ENCODE measurements at places on chromosomes 1 and 21. TPM values are rescaled to one million over a fixed set of nuclear protein-coding genes. Genes with fewer than 3 reads are reported as not detected.

- DNase-seq: no peak
Measured at GRCh38 chr21:38388203-38388602, 110.1 kb downstream of the ERG start.

Gene FNDC10
- total RNA-seq: 4.1 TPM

DNA sequence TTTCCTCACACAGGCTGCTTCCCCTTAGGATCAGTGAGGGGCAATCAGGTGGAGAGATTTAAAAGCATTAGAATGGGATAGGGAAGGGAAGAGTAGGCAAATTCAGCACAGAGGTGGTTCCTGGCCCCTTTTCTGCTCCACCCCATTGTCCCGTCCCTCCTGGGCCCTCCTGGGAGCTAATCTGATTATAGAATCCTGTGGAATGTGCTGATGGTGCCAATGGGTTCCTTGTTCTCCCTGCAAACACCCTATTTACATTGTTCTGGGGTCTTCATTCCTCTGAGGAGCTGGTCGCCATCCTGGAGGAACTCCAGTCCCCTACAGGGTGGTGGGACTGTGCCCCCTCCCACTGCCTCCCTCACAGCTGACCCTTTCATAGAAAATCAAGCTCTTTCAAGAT lies 34.4 kb upstream of the LRP8 start:
- no peak for DNase-seq

DNA sequence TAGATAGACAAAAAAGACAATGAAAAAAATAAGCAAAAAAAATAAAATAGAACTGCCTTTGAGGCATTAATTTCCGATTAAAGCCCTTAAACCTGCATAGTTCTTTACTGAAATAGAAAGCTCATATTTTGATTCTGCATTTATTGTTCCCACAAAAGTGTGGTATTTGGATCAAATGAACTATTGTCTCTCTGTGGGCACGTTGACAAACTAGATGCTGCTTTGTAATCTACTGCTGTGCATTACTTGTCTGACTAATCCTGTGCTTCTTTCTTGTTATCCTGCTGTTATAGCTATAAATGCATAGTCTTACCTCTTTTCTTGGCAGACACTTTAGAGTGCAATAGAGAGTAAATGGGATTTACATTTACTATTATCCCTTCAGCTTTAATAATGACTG lies 31.4 kb upstream of the SLC35D1 start:
- no peak for DNase-seq

- no peak for DNase-seq
Measured at GRCh38 chr1:30743584-30744059, 14.0 kb downstream of the LAPTM5 start.

DNA sequence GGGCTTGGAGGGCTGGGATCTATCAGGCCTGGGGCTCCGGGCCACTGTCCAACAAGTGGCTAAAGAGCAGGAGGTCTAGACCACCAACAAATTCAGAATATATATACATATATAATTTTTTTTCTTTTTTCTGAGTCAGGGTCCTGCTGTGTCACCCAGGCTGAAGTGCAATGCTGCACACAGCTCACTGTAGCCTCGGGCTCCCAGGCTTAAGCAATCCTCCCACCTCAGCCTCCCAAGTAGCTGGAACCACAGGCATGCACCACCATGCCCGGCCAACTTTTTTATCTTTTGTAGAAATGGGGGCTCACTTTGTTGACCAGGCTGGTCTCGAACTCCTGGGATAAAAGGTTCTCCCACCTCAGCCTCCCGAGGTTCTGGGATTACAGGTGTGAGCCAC lies 6.8 kb upstream of the LAPTM5 start:
- no peak for DNase-seq

Gene DPH5
- 31.7 TPM for total RNA-seq

DNA sequence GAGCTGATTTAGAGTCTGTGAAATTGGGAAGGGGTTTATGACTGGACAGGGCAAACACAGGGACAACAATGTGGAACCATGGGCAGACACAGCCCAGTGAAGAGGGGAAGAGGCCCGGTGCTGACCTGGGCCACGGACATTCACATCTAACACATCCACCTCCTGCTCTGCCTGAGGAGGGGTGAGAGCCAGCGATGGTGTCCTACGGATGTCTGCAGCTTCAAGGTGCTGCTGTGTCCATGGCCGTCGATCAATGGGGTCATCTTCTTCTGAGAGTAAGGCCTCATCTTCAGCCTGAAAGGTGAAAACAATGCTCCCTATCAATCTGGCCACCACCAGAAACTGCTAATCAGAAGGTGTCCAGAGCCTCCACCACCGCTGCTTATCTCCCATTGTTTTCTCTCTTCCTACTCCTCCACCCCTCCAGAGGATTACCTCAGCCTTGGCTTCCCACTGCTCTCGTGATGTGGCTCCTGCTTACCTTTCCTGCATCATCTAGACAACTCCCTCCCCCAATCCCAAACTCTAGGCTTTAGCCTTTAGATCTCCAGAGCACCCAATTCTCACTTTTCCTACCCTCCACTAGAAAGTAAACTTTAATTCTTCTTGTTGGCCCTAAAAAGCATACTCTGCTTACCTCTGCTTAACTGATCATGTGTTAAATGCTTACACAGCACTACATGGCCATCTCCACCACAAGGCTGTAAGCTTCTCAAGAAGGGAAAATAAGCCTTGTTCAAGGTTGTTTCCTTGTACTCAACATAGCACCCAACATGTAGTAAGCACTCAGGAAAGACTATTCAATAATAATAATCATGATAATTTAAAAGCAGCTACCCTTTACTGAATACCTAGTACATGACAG lies 24.0 kb upstream of the ADAM30 start:
- no peak for DNase-seq

GRCh38 chr21:24123785-24124184 lies 1483.5 kb downstream of the MRPL39 start:
- DNase-seq: no peak

Gene IGSF9
- total RNA-seq: 13.8 TPM

DNA sequence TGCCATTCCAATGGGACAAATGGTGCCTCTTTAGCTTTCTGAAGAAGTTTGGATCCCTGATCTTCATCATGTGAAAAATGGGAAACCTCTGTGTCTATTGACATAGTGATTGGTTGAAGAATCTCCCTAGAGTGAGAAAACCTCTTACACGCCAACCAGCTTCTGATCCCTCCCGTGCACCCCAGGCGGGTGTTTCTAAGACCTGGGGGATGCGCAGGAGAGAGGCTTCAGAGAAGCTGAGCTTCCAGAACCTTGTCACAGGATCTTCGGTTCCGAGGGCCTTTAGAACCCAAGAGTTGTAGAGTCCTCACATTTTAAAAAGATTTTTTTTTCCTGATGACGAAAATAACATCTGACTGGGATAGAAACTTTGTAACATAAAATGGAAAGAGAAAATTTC lies 11.3 kb downstream of the PODN start:
- no peak for DNase-seq

DNA sequence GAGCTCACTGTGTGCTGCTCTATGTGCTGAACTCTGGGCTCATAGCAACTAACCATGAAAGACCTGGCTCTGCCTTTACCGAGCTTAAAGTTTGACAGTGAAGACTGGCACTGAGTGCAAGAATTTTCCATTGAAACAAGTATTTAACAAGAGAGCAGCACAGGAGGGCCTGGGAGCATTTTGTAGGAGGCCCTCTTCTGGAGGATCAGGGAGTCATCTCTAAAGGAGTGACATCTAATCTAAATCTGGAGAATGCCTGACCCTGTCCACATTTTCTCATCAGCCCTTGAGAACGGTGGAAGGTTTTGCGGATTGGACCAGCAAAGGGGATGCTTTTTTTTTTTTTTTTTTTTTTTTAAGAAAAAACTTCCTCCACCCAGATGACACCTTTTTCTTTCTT lies 150.8 kb downstream of the ROR1 start:
- no peak for DNase-seq

DNA sequence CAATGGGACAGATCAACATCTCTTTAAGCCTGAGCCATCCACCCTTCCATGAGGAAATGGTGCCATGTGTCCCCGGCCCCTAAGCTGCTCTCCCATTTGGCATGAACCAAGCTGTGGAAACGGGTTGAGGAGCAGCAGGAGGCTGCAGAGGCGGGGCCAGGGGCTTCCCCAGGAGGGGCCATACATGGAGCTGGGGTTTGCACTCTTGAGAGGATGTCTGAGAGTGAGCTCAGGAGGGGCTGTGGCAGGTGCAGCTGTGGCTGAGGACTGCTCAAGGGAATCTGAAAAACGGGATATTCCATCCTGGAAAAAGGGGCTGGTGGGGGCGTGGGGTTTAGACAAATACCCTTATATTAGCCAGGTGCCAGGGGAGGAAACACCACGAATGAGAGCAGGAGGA lies 7.1 kb upstream of the CLEC20A start:
- DNase-seq: no peak

Gene CADM3
- total RNA-seq: 4.2 TPM

GRCh38 chr1:115301438-115302020 lies 36.5 kb downstream of the NGF start:
- no peak for DNase-seq

DNA sequence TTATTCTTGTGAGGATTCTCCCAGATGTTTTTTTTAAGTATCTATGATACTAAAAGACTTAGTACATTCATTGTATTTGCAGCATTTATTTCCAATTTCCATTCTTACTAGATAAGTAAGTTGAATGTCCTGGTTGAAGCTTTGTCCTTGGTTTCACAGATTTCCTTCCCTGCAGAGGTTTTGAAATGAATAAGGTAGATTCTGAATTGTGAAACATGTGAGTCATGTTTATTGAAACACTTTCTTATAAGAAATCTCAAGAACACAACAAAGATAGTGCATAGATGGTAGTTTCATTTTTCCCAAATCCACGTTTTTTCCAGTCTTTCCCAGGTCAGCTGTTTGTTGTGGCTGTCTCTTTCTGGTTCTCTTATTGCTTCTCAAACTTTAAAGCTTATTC lies 24.8 kb downstream of the GABPA start:
- DNase-seq: no peak

DNA sequence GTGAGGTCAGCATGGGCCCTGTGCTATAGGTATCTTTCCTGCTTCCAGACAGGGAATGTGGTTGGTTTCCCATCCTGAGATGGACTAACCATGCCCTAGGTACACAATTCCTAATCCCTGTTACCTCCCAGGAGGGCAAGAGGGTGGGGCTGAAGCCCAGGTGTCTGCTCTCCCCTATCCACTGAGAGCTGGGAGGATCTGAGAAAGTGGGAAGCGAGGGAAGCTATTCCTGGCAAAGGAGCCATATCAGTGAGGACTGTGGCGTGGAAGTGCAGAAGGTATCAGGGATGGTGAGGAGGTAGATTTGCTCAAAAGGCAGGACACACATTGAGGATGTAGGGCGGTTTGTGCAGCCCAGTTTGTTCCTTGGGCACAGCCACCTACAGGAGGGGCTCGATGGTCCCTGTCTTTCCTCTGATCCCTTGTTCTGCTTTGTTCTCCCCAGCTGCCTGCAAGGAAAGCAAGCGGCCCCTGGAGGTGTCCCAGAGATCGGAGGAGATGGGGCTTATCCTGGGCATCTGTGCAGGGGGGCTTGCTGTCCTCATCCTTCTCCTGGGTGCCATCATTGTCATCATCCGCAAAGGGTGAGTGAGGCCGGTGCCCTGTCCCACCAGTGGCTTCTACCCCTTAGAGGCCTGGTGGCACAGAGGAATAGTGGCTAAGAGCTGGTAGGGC lies 48.1 kb downstream of the PTPRU start:
- DNase-seq: no peak

GRCh38 chr1:115322631-115323030 lies 15.4 kb downstream of the NGF start:
- DNase-seq: no peak

GRCh38 chr1:8182034-8182761 lies 135.7 kb upstream of the SLC45A1 start:
- DNase-seq: peak; percentile 72

GRCh38 chr1:204287466-204287891 lies 72.2 kb downstream of the PLEKHA6 start:
- no peak for DNase-seq

DNA sequence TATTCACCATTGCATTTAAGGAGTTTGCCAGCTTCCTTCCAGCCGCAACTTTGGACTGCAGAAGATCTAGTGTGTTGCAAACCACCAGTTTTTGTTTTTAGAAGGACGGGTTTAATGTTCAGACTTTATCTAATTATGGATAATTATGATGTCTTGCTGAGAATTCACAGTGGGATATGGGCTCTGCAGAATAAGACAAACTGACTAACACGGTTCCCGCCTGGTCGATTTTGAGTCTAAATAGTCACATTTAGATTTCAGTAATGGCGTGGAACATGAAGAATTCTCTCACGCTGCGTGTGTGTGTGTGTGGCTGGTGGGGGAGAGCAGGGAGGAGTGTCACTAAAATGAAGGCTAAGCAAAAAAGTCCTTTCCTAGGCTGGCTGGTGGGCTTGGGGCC lies 48.5 kb upstream of the DMRTB1 start:
- DNase-seq: peak; percentile 8

Gene LCE1E
- total RNA-seq: not detected

DNA sequence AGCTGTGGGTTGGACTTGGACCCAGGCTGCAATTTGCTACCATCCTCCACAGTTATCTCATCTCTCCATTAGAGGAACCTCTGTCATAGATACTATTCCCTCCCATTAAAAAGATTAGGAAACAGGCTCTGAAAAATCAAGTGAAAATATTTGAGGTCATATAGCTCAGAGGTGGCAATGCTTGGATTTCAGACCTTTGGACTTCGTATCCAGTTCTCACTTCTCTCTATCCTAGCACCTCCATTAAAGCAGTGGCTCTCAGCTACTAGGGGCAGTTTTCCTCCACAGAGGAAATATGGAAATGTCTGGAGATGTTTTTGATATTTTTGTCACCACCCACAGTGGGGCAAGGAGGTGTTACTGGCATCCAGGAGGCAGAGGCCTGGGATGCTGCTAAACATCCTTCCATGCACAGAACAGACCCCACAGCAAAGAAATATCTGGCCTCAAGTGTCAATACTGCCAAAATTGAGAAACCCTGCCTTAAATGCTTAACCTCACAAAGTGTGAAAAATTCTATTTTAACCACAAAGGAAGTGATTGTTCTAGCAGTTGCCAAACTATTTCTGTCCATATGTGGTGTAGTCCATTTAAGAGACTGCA lies 54.1 kb downstream of the C8A start:
- DNase-seq: no peak

GRCh38 chr1:177996957-177997356 lies 27.1 kb upstream of the SEC16B start:
- no peak for DNase-seq

Gene GBP5
- 2.3 TPM for total RNA-seq

DNA sequence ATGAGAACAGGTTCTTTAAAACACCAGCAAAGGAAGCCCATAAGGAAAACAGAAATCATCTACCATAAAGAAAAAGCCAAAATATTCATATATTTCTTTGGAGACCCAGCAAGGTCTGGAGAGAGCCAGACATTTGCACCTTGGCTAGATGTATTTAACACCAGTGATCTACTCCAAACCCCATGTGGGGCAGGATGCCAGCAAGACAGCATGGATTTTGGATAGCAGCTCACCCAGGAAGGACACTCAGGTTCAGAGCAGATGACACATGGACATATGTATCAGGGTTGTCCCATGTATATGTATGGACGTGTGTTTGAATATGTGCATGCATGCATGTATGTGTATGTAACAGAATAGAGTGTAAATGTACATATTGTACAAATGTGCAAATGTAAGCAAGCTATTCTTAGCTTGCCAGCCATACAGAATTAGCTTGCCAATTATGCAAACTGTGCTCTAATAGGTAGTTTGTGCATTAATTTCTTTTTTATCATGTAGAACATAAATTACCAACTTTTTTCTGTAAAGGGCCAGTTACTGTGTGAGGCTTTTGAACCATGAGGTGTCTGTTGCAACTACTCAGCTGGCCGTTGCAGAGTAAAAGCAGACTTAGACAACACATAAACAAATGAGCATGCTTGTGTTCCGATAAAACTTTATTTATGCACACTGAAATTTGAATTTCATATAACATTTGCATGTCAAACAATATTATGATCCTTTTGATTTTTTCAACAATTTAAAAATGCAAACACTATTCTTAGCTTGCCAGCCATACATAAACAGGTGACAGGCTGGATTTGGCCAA lies 73.5 kb upstream of the KAZN start:
- no peak for DNase-seq
